EH (cell line): ENCODE measurements at places on chromosomes 4 and X.

DNA sequence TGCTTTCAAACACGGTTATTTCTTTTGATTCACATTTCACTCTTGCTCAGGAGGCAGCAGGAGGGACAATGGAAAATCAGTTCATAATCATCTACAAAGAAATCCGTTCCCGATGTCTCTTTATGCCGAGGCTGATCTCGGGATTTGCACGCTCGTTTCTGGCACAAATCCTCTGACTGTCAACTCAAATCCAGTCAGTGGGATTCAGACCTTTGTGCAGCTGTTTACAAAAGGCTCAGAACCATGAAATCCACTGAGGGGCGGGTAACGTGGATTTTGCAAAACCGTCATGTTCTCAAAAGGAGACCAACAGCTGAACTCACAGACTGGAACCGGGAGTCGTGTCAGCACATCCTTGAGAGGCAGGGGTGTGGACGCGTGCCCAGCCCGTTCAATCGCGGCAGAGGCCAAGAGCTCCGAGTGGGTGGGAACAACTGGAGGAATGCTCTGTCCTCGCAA is 46.4 kb downstream of the ACOX3 start:
- peak; percentile 59 for DNase-seq

DNA sequence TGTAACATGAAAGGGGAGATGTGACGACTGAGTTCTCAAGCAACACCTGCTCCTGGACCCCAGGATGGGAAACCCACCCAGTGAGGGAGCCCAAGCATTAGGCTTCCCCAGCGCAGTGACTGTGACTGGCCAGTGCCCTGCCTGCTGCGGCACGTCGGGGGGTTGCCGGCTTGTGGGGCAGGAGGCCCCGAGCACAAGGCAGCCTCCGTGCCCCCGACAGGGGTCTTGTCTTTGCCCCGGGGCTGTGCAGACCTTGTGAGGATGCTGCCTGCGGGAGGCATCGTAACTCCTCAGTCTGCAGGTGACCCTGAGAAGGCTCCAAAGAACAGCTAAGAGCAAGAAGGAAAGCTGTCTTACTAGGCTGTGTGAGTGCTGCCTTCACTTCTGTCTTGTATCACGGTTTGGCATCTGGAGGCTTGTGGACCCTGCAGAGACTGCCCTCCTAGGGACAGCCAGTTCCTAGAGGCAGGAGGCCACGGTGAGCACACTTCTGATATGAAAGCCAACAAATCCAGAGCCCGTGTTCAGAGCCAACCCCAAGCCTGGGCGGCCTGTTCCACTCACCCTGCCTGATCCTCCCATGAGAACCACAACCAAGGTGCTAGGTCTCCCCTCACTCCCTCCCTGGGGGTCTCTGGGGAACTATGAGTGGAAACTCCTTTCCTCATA is 47.7 kb downstream of the FGFRL1 start:
- no peak for DNase-seq

DNA sequence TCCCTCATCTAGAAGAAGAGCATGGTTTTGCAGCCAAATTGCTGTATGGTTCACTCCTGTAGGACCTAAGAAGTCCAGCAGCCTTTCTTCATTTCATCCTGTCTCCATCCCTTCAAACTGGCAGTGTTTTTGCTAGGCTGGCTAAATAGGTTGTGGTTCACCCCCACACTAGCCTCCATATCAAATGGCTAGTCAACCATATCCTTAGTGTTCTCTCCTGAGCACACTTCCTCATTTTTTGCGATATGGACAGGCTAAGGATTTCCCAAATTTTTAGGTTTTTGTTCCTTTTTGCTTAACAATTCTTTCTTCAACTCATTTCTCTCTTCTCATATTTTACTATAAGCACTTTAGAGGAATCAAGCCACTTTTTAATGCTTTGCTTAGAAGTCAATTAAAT is 98.8 kb upstream of the NOCT start:
- DNase-seq, result no peak

GRCh38 chr4:11485926-11486325 is 57.2 kb upstream of the HS3ST1 start:
- no peak for DNase-seq

- peak; percentile 30 for DNase-seq
Observed at GRCh38 chr4:87633243-87633642, 16.8 kb upstream of the DMP1 start.

DNA sequence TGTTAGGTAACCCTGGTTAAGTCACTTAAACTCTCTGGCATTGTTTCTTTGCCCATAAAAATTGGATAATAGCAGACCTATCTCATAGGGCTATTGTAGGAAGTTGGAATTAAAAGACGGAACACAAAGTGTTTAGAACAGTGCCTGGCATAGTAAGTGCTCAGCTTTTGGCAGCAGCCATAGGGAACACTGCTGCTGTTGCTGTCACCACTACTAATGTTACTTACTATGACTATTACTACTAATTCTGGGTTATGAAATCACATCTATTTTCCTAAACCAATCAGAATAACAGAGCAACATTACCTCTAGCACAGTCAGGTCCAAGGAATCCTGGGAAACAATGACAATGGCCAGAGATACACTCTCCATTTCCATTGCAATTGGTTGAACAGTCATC is 300.0 kb downstream of the SH2D1A start:
- DNase-seq, result no peak

DNA sequence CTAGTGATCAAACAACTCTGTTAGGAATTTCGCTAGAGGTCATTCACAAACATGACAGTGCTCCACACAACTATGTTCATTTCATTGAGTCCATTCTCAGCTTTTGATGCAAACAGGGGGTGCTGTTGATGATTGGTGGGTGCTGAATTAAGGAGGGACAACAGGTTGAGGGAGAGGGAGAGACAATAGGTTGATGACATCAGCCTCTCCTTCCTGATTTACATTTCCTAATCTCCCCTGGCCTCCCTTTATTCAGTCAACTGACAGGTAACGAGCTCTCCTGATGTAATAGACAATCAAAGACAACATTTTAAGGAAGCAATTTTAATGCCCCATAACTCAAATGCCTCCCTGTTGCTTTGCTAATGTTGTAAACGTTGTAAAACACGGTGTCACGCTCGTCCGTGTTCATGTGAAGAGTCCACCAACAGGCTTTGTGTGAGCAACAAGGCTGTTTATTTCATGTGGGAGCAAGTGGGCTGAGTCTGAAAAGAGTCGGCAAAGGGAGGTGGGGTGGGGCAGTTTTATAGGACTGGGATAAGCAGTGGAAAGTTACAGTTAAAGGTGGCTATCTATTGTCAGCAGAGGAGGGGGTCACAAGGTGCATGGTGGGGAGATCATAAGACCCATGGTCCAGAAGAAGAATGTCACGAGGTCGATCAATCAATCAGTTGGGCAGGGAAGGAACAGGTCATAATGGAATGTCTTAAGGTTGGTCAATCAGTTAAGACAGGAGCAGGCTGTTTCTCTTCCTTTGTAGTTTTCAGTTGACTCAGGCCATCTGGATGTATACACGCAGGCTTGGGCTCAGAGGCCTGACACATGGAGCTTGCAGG is 4.8 kb upstream of the GAR1 start:
- DNase-seq, result no peak

DNA sequence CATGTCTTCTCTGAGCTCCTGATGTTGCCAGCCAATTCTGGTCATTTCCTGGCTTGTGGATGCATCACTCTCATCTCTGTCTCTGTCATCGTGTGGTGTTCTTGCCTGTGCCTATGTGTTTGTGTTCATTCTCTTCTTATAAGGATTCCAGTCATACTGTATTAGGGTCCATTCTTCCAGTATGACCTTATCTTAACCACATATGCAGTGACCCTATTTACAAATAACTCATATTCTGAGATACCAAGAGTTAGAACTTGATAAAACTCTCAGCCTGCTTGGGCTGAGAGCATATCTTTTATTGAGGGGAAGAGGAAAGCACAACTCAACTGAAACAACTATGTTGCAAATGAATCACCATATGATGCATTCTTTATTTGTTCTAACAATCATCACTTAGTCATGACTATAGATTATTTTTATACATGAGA is 189.0 kb upstream of the ANXA10 start:
- DNase-seq, result peak; percentile 46

- DNase-seq, result peak; percentile 96
Observed at GRCh38 chr4:76090241-76090691, 15.8 kb downstream of the ART3 start.

GRCh38 chr4:150826306-150826705 is 188.8 kb downstream of the LRBA start:
- DNase-seq, result no peak

GRCh38 chrX:112669824-112670223 is 9.9 kb downstream of the LHFPL1 start:
- no peak for DNase-seq

DNA sequence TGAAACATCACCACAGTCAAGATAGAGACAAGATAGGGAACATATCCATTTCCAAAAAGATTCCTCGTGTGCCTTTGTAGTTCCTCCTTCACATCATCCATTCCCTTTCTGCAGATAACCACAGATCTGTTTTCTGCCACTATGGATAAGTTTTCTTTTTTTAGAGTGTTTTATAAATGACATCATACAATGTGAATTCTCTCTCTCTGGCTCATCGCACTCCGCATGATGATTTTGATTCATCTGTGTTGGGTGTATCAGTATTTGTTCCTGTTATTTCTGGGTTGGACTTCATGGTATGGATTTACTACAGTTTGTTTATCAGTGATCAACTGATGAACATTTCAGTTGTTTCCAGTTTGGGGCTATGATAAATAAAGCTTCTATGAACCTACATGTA is 23.2 kb upstream of the ANXA3 start:
- DNase-seq, result peak; percentile 64

- no peak for DNase-seq
Observed at GRCh38 chr4:1271686-1272085, 18.0 kb upstream of the MAEA start.

GRCh38 chrX:15509845-15510244 is 9.2 kb downstream of the BMX start:
- no peak for DNase-seq

DNA sequence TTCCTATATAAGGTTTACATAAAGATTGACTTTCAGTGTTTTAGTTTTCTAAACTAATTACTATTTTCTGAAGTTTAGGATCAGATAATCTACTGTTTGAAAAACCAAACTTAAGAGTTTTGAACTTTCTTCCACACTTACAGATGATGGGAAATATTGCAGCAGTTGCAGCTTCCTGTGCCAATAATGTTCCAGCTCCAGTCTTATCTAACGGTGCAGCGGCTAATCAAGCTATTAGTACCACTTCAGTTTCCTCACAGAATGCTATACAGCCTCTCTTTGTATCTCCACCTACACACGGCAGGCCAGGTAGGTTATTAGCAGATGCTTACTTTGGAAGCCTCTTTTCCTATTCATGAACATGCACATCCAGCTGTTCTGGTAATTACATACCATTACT is 55.6 kb downstream of the ALG13 start:
- DNase-seq, result no peak

DNA sequence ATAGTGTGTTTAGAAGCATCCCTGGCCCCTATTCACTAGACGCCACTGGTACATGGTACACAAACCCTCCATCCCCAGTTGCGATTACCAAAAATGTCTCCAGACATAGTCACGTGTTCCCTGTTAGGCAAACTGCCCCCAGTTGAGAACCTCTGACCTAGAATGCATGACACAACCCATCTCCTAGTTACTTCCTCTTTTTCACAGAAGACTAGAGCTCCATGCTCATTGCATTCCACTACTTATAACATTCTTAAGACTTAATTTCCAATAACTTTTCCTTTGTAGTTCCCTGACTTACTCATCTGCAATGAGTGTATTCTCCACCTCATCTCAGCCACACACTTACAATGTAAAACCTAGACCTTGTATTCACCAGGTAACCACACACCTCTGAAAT is 68.6 kb downstream of the PRSS12 start:
- DNase-seq, result no peak

- no peak for DNase-seq
Observed at GRCh38 chrX:67622053-67622585, 78.3 kb downstream of the AR start.

DNA sequence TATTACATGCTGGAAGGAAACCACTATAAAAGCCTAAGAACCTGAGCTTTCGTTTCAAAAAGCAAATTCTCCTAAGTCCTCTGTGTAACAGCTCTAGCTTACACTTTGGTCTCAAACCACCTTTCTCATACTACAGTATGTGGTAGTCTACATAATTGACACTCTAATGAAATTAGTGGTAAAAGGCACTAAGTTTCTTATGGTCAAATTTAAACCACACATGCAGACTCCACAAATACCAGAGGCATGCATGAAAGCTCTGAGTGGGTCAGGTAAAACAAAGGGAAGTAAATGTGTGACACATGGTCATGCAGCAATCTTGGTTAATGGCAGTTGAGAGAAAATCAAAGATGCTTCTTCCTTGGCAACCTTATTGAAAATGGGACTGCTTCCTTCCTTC is 187.8 kb downstream of the CCNG2 start:
- DNase-seq, result no peak

GRCh38 chr4:168893807-168894206 is 116.2 kb downstream of the CBR4 start:
- no peak for DNase-seq

GRCh38 chrX:129404670-129405008 is 118.7 kb downstream of the SMARCA1 start:
- DNase-seq, result peak; percentile 33

DNA sequence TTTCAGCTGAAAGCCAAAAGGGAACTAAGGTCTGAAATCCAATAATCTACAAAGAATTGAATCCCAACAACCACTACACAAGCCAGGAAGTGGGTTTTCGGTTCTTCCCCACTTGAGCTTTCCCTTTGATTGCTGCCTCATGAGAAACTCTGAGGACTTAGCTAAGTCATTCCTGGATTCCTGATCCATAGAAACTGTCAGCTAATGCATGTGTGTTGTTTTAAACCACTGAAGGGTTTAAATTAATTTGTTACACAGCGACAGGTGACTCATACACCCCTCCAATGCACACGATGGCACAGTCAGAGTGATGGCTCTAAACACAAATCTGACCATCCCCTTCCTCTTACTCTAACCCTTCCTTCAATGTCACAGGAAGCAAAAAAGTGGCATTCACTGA is 282.9 kb downstream of the RAB28 start:
- no peak for DNase-seq

GRCh38 chrX:2931612-2932011 is 2.5 kb upstream of the ARSD start:
- DNase-seq, result no peak

- no peak for DNase-seq
Observed at GRCh38 chr4:55592014-55592413, at the start of gene PDCL2. Gene PDCL2 (minus strand): TSS chr4:55592245. CDS start chr4:55592109, 136 bp downstream.

DNA sequence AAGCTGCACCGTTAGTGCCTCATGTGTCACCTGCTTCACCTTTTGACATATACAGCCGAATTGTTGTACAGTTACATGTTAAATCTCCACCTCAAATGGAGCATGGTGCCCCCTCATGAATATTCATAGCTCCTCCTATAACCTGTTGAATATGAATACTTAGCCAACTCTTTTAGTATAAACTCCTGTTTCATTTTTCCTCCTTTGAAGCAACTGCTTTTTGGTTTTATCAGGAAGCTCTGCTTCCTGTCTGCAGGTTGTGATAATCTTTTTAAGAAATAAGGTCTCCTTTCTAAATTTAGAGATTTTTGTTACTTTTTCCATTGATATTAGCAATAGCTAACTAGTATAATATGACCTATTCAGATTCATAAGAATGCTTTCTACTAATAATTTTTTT is 1429.2 kb upstream of the AGA start:
- DNase-seq, result no peak
